ENCODE measurements at places on chromosomes 3 and 15.

DNA sequence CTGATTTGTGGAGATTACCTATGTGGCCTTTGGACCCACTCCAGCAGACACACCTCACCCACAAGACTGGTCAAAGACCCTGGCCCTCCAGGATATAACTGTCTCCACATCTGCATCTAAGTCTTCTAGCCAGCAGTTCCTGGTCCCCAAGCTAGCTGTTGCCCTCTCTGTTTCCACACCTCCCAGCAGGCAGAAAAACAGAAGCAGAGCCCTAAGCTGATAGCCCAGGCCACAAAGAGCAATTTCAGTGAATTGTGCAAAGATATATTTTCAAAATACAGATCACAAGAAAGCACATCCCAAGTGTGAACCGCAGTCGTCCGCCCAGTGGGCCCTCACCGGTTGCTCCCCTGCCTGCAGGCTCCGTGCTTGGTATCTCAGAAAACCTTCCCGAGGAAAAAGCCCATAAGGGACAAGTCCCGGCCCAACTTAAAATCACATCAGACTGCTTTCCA, 2.6 kb downstream of the TNIK start:
- no peak for DNase-seq

DNA sequence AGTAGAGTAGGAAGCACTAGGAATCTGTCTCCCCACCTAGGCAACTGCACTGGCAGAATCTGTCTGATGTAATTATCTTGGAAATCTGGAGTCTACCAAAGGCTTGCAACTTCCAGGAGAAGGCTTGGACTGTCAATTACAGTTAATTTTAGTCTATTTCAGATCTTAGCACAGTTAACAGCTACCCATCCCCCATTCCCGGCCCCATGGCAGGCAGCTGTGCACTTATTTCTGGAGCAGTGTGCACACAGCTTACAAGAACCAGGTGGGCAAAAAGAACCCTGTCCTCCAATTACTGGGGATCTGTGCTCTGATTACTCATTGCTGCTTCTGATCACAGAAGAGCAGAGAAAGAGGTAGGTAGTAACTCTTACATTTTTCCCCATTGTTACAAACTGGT, 12.3 kb upstream of the CDAN1 start:
- no peak for DNase-seq

- DNase-seq = no peak
Observed at GRCh38 chr3:138443521-138444503, 9.4 kb downstream of the ESYT3 start.

DNA sequence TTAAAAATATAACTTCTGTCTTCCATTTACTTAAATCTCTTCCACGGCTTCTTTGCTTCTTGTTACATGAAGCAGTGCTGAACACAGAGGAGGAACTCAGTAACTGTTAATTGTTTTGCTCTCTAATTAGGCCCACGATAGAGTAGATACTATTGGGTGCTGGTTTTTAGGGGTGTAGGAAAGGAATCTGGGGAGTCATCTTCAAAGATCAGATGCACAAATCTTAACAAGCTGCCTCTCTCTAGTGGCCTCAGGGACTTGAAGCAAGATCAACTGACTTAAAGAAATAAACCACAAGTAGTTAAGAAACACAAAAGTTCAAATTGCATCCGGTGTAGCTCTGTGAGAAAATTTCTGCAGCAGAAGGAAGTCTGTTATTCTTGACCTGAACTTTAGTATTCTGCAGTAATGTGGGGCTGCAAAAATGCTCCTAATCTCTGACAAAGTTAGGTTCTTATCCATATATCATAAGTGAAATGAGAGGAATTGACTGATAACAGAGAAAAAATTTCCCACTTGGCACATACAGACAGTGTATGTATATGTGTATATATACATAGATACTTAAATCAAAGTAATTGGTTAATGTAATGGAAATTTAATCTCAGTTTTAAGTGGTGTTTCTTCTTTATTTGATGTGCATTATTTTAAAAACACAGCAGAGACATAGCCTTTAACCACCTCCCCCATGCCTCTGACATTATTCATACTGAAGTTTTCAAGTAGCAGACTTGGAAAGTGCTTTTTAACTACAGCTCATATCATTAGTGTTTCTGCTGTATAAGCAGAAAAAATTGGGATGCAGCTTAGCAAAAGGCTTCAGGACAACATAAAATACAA, 51.8 kb downstream of the CHST2 start:
- no peak for DNase-seq

DNA sequence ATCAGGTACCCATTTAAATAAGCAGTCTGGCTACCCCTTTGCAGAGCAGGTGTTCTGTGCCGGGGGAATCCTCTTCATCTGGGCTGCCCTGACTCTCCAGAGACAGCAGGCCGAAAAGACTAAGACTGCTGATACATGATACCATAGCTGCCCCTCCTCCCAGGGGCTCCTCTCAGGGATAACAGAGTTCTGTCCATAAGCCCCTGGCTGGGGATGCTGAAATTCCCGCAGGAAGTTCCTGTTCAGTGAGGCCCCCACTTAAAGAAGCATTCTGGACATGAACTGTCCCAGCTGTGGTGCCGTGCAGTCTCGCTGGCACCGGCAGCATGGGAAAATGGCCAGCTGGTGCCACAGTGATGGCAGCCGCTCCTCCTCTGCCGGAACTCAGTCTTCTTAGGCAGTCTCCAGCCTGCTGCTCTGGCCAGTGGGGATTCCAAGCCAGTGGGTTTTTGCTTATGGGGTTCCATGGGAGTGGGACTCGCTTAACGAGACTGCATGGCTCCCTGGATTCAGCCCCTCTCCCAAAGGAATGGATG, 1026.2 kb downstream of the NAALADL2 start:
- no peak for DNase-seq

DNA sequence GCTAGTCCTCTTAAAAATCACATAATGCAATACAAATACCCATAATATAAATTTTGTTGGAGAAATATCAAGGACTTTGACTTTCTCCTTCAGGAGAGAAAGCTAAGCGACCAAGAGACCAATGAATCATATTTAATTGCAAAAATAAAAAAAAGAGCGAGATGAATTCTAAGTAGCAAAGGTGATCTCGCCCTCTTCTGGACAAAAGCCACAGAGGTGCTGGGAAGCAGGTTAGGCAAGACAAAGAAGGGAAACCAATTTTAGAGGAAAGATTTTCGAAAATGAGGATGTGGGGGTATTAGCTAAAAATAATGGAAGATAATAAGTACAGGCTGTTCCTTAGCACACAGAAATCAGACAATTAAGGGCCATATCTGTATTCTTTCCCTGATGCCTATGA, 111.4 kb upstream of the PLAAT1 start:
- no peak for DNase-seq

GRCh38 chr3:154786724-154787123, 293.4 kb upstream of the MME start:
- DNase-seq = no peak

DNA sequence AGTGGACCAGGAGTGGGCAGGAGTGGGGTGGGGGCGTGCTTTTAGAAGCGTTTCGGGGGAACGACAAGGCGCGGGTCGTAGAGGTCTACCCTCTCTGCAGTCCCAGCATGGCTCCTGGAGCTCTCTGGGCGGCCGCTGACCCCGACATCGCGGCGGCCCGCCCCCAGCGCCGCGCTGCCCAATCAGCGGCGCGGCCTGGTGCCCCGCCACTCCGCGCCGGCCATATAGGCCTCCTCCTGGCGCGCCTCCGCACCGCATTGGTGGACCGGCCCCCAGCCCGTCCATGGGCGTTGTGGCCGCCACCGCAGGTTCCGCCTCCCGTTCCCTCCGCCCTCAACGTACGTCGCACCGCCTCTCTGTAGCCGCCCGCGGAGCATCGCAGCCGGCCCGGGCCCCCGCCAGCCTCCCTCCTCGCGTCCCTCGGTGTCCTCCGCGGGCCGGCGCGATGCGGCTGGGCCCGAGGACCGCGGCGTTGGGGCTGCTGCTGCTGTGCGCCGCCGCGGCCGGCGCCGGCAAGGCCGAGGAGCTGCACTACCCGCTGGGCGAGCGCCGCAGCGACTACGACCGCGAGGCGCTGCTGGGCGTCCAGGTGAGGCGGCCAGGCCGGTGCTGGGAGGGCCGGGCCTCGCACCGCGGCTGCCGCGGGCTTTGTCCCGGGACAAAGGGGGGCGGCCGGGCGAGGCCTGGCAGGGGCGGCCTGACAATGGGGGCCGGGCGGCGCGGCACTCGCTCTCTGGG, at the start of gene RCN2:
RCN2 (plus strand) TSS at position 353 of the 738 bp plus-strand sequence; CDS start at position 446, 93 bp downstream.
- peak; percentile 83 for DNase-seq

DNA sequence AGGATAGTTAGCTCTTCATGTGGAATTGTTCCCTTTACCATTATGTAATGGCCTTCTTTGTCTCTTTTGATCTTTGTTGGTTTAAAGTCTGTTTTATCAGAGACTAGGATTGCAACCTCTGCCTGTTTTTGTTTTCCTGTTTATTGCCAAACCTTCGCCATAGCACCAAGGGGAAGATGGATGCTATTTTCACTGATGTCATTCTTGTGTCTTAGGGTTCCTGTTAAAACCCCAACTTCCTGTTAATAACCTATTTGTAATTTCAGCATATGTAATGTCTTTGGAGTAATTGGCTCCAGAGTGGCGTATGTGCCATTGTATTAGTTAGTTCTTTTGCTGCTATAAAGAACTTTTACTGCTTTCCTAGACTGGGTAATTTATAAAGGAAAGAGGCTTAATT, 10.8 kb downstream of the SAMMSON start:
- DNase-seq = no peak

DNA sequence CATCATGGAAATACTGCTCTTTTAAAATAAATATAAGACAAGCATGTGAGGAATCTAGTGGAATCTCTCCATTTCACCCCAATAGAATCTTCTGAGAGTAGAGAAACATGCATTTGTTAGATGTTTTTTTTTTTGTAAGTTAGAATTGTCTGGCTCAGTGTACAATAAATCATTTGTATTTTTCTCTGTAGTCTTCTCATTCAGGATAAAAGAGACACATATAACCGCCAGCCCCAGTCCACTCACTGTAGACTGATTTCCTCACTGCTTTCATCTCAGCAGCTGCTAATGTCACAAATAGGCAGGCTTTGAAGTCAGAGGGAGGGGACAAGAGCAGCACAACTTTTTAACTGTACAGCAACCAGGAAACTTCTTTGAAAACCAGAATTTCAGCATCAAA, 140.2 kb upstream of the RBMS3 start:
- no peak for DNase-seq

DNA sequence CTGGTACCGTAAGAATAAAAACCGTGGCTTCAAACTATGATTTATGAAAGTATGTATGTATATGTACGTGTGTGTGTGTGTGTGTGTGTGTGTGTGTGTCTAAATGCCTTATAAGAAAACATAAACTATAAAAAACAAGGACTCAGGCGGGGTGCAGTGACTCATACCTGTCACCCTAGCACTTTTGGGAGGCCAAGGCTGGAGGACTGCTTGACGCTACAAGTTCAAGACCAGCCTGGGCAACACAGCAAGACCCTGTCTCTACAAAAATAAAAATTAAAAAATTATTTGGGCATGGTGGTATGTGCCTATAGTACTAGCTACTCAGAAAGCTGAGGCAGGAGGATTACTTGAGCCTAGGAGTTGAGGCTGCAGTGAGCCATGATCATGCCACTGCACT, 29.1 kb downstream of the CCPG1 start:
- DNase-seq = no peak

- no peak for DNase-seq
Observed at GRCh38 chr3:137987723-137988122, 22.2 kb upstream of the CLDN18 start.

DNA sequence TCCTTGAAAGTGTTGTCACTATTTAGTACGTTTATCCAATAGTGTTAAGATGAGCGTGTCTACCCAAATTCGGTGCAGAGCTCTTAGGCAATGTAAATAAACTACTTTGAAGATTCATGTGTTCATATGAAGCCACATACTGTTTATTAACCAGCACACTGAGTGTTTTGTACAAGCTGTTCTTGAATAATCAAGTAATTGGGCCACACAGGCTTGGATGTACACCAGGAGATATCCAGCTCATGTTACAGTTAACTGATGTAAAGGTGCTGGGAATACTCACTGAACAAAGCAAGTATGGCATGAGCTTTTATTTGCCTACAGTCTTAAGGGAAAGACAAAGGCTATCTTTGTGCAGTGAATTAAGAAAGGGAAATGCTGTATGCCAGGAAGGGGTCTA, 632 bp upstream of the DHX36 start:
- no peak for DNase-seq

DNA sequence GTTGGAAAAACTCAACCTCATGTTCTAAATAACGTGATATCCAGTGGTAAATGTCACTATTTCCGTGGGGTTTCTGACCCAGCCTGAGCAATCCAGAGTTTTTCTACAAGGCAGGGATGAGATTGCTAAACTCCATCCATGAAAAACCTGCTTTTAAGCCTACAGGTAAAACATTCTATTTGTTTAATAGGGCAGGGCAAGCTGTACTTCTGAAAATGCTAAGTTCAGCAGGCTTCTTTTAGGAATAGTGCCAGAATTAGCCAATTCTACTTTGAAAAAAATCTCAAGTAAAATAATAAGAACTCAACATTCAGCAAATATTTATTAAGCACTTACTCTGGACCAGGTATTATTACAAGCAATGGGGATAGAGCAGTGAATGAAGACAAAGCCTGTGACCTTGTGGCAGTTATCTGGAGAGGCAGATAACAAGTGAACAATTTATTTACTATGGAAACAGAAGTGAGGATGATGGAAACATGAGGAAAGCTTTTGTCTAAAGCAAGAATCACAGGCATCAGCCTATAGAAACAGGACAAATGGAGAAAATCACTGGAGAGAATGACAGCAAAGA, 13.3 kb downstream of the RPSA start:
- no peak for DNase-seq

GRCh38 chr15:88489321-88489720, 21.8 kb downstream of the MRPS11 start:
- DNase-seq = no peak

- DNase-seq = no peak
Observed at GRCh38 chr15:42284551-42284950, 11.3 kb upstream of the TMEM87A start.

GRCh38 chr3:22239011-22239410, 488.0 kb upstream of the ZNF385D start:
- DNase-seq = no peak

All from activated CD4-positive, alpha-beta T cell treated with anti-CD3 and anti-CD28 coated beads for 24 hours (primary cell).